ENCODE measurements at places on chromosomes 3 and 15.

GRCh38 chr15:100264994-100265640 lies 76.7 kb downstream of the ADAMTS17 start:
- no peak for DNase-seq

DNA sequence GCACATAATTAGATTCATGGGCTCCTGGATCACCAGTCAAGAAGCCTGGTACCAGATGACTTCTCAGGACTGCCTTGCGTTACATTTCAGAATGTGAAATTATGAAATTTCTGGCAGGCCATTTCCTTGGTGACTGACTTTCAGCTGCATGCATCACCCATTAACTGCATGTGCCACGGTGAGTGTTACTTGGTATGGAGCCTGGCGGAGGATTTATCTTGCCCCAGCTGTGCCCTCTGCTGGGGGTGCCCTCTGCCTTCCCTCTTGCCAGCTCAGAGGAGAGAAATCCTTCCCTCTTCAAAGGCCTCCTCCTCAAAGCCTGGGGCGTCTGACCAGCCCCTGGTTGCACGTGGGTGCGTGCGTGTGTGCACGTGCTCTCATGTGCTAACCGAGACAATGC lies 57.7 kb upstream of the CTSH start:
- DNase-seq = no peak

GRCh38 chr3:15361494-15362214 lies 29.3 kb upstream of the SH3BP5 start:
- no peak for DNase-seq

- no peak for DNase-seq
Measured at GRCh38 chr3:196976941-196977340, 8.3 kb upstream of the PIGZ start.

- DNase-seq = no peak
Measured at GRCh38 chr3:190381441-190381840, 6.5 kb upstream of the CLDN16 start.

DNA sequence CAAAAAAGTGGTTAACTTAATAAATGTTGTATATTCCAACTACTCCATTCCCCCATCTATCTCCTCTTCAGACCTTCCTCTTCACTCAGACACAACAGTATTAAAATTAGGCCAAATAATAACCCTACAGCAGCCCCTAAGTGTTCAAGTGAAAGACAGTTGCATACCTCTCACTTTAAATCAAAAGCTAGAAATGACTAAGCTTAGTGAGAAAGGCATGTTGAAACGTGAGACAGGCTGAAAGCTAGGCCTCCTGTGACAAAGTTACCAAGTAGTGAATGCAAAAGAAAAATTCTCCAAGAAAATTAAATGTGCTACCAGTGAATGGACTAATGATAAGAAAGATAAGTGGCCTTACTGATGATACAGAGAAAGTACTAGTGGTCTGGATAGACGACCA lies 71.7 kb downstream of the ANKRD28 start:
- no peak for DNase-seq

GRCh38 chr3:132245552-132246142 lies 71.6 kb upstream of the ACP3 start:
- no peak for DNase-seq

GRCh38 chr15:29669823-29670222 lies 152.4 kb downstream of the TJP1 start:
- no peak for DNase-seq

- DNase-seq = no peak
Measured at GRCh38 chr15:62617741-62618140, 424.8 kb upstream of the TPM1 start.

GRCh38 chr15:28017423-28017924 lies 81.6 kb downstream of the OCA2 start:
- DNase-seq = no peak

- DNase-seq = no peak
Measured at GRCh38 chr3:32643354-32643753, 41.6 kb upstream of the CNOT10 start.

DNA sequence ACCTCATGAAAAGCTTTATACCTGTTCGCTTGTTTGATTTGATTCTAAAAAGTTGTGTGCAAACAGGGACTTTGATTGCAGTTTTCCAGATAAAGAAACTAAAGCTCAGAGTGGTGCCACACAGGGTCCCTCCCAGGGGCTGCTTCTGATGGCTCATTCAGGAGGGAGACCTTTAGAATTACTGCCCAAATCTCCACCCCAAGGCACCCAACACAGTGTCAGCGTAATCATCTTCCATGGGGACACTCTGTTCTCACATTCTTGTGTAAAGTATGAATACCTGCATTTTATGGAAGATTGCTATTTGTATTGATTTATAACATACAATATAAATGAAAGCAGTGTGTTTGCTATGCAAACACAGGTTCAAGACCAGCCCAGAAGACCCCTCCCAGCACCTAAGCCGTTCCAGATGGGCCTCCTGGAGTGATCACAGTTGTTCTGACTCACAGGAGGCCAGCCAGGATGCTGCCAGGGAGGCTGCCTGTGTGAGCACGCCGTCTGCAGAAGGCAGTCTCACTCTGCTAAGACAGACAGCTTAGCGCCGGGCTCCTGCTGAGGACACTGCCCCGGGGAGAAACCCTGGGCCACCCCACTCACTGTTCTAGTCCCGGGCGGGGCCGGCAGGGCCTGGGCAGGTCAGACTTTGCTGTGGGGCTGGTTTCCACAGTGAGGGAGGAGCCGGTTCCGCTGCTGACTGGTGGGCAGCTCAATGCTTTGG lies 185.6 kb downstream of the FAM43A start:
- DNase-seq = no peak

DNA sequence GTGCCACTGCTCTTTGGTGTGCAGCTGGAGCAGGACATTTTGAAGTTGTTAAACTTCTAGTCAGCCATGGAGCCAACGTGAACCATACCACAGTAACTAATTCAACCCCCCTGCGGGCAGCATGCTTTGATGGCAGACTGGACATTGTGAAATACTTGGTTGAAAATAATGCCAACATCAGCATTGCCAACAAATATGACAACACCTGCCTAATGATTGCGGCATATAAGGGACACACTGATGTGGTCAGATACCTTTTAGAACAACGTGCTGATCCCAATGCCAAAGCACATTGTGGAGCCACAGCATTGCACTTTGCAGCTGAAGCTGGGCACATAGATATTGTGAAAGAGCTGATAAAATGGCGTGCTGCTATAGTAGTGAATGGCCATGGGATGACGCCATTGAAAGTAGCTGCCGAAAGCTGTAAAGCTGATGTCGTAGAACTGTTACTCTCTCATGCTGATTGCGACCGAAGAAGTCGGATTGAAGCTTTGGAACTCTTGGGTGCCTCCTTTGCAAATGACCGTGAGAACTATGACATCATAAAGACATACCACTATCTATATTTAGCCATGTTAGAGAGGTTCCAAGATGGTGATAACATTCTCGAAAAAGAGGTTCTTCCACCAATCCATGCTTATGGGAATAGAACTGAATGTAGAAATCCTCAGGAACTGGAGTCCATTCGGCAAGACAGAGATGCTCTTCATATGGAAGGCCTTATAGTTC lies 12.2 kb downstream of the FEM1B start:
- no peak for DNase-seq
